Thymus (tissue), 14 donors: ENCODE measurements at places on chromosomes 1 and 21.
A peak's percentile ranks its signal among the peaks of the same experiment; 100 is the strongest.

DNA sequence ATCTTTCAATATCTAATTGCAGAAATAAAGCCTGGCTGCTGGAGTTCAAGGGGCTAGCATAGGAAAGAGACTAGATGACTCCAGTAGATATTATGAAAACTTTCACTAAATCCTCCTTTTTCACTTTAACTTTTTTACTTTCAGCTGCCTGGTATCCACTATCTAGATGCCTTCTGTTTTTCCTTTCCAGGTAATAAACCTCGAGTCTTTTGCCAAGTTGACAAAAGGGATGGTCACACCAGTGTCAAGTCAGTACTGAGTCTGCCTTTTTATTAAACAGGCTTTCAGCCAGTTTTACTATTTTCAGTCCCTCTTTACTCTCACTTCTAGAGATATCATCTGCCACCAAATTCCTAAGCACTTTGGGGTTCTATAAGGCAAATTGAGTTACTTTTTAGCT, 195.6 kb downstream of the FGGY start:
- H3K27ac ChIP-seq: no peak overlapping the region
- no peaks in the 10 kb centered on the region for H3K27me3 ChIP-seq
- no peaks in the 10 kb centered on the region for H3K4me1 ChIP-seq
- H3K4me3 ChIP-seq: no peak overlapping the region

- no peak for DNase-seq
- peaks cover 2% of the 10 kb centered on the region for H3K27me3 ChIP-seq
- no peaks in the 10 kb centered on the region for H3K36me3 ChIP-seq
Observed at GRCh38 chr1:209866201-209866600, 38.4 kb downstream of the UTP25 start.

DNA sequence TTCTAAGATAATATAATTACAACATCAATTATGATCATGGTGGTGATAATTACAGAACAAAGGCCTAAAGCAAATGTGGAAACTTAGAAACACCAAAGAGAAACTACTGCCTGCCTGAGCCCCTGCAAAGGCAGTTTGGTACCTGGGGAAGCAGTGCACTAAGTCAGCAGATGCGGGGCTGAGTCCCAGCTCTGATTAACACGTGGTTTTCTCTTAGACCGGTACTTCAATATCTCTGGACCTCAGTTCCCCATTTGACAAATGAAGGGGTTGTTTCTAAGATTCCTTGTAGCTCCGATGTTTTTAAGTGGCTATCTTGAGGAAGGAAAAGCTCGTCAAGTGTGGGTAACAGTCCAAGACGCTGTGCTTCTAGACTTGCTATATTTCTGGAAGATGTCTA, 16.7 kb upstream of the PLEKHA6 start:
- no peaks in the 10 kb centered on the region for H3K4me1 ChIP-seq
- H3K27me3 ChIP-seq: peaks cover 63% of the 10 kb centered on the region
- no peak for DNase-seq
- H3K4me3 ChIP-seq: no peak overlapping the region
- no peak overlapping the region for H3K27ac ChIP-seq

DNA sequence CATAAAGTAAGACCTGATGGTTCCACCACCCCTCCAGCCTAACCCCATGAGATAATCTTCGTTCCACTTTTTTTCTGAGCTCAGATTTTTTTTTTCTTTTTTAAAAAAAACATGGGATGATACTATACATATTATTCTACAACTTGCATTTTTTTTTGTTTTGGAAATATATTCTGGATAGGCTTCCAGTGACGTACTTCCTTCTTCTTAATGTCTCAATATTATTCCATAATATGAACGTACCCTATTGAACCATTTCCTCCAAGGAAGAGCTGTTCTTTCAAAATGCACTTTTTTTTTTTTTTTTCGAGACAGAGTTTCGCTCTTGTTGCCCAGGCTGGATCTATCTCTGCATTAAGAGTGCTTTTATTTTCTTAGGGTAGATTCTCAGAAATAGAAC, 1.5 kb downstream of the EDEM3 start:
- no peak for DNase-seq
- peak overlapping the region; percentile 89 for H3K27ac ChIP-seq
- peak overlapping the region; percentile 79 for H3K4me3 ChIP-seq
- H3K4me1 ChIP-seq: peaks cover 3% of the 10 kb centered on the region

- DNase-seq: no peak
- H3K4me1 ChIP-seq: no peaks in the 10 kb centered on the region
- H3K4me3 ChIP-seq: no peak overlapping the region
Observed at GRCh38 chr1:27968692-27969091, 8.9 kb downstream of the XKR8 start.

DNA sequence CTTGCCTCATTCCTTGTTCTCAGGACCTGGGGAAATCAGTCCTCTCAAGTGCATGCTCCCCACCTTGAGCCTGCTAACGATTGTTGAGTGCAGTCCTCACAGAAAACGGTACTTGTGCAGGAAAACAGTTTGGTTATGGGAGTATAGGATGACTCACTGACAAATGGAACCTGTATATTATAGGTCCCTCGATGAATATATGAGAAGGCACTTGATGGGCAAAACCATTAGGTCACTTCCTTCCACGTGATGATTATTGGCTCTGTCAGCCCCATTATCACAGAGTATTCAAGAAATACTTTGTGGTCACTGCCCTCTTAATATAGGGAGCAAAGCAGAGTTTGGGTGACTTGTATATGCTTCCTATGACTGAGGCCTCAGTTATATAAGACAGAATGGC, 6.2 kb downstream of the CCDC17 start:
- H3K36me3 ChIP-seq: peaks cover 81% of the 10 kb centered on the region
- DNase-seq: no peak
- no peak overlapping the region for H3K4me3 ChIP-seq
- H3K27me3 ChIP-seq: no peaks in the 10 kb centered on the region

DNA sequence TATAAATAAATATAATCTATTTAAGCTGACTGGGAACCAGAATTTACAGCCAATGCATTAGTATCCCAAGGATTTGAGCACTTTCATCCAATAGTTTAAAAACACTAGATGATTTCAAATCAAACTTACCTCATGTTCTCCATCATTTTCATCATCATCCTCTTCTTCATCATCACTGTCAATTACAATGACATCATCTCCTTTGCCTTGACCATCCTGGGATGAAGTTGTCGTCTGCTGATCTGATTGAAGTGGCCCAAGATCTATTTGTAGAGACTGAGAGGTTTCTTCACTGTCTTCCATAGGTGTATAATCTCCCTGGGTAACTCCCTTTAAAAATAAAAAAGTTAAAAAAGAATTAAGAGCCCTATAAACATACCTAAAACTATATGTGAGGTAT, 47.7 kb downstream of the TPR start:
- H3K36me3 ChIP-seq: peaks cover 82% of the 10 kb centered on the region
- H3K27me3 ChIP-seq: no peaks in the 10 kb centered on the region
- H3K4me1 ChIP-seq: no peaks in the 10 kb centered on the region
- no peak overlapping the region for H3K4me3 ChIP-seq
- no peak overlapping the region for H3K27ac ChIP-seq

- H3K4me1 ChIP-seq: peaks cover 18% of the 10 kb centered on the region
- no peak overlapping the region for H3K4me3 ChIP-seq
- H3K36me3 ChIP-seq: peaks cover 21% of the 10 kb centered on the region
- no peaks in the 10 kb centered on the region for H3K27me3 ChIP-seq
- no peak overlapping the region for H3K27ac ChIP-seq
- no peak for DNase-seq
Observed at GRCh38 chr21:38809198-38809878, 3.6 kb downstream of the ETS2 start.

DNA sequence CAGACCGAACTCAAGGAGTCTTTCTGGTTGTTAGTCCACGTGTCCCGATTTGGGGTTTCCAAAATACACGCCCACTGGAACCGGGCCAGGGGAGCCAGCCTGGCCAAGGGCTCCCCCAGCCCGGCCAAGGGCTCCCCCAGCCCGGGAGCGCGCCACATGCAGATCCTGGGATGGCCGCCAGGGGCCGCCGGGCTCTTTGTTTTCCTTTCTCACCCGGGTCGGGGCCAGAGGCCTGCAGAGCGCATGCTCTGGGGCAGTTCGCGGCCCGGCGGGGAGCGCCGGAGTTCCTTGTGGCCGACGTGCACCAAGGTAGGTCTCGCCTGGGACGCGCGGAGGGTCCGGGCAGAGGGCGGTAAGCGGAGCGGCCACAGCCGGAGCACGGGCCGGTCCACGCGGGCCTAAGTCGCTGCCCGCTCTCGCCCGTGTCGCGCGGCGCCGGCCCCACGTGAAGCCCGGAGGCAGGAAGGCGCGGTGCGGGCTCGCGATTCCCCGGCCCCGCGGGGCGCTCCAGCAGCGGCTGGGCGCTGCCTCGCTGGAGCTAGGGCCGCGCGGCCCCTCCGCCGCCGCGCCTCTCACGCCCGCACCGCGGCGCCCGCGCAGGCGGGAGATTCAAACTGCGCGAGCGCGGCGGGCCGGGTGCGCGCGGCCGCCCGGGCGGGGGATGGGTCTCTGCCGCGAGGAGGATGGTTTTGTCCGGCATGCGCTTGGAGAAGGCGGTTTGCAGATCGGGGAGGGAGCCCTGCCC, 12.3 kb downstream of the RCC1 start:
- no peaks in the 10 kb centered on the region for H3K27me3 ChIP-seq
- peaks cover 12% of the 10 kb centered on the region for H3K4me1 ChIP-seq
- peak overlapping the region; percentile 62 for H3K4me3 ChIP-seq
- peak; percentile 72 for DNase-seq

- H3K27ac ChIP-seq: no peak overlapping the region
- H3K27me3 ChIP-seq: no peaks in the 10 kb centered on the region
- no peaks in the 10 kb centered on the region for H3K4me1 ChIP-seq
- no peaks in the 10 kb centered on the region for H3K36me3 ChIP-seq
Observed at GRCh38 chr1:53069663-53070327, 7.8 kb downstream of the PODN start.
